ENCODE measurements at places on chromosomes 3 and 15. TPM values are rescaled to one million over a fixed set of nuclear protein-coding genes. Genes with fewer than 3 reads are reported as not detected.

DNA sequence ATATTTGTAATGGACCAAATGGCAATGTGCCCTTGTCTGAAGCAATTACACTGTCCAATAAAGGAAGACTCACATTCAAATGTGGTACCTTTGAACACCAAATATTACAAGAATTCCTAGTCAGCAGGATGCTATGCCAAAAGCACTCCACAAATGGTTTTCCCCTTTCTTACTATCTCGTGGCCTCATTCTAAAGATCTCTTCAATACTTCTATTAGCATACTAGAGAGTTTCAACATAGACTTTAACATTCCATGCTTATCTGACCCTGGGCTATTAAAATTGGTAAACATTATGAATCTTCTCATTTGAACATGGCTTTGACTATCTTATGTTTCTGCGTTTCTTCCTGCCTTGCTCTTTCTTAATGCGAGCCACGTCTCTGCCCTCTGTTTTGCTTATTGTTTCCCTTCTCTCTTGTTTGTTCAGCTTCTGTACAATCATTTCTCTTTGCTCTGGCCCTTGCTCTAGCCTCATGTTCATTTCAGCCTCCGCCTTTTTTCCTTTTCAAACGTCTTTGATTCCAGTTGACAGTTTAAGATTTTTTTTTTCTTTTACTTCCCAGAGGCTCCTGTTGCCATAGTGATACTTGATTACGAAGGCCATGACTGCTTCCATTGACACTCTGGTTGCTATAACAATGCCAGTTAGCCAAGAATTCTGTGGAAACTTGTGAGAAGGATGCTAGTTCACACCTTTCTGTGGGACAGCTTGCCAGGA is 49.5 kb upstream of the SLC9A9 start:
- H3K36me3 ChIP-seq: no peaks in the 10 kb centered on the region
- no peak overlapping the region for H3K4me3 ChIP-seq
- H3K4me1 ChIP-seq: no peaks in the 10 kb centered on the region
- H3K27ac ChIP-seq: peak overlapping the region; percentile 47

- H3K4me1 ChIP-seq: peaks cover 4% of the 10 kb centered on the region
- peaks cover 97% of the 10 kb centered on the region for H3K36me3 ChIP-seq
- H3K4me3 ChIP-seq: no peak overlapping the region
- H3K27ac ChIP-seq: no peak overlapping the region
- DNase-seq: no peak
These were observed 138.8 kb downstream of the LRRK1 start for GRCh38 chr15:101057841-101058407.

- DNase-seq: no peak
- no peaks in the 10 kb centered on the region for H3K27me3 ChIP-seq
- H3K4me3 ChIP-seq: no peak overlapping the region
These were observed 144.3 kb downstream of the STAC start for GRCh38 chr3:36524560-36524959.

DNA sequence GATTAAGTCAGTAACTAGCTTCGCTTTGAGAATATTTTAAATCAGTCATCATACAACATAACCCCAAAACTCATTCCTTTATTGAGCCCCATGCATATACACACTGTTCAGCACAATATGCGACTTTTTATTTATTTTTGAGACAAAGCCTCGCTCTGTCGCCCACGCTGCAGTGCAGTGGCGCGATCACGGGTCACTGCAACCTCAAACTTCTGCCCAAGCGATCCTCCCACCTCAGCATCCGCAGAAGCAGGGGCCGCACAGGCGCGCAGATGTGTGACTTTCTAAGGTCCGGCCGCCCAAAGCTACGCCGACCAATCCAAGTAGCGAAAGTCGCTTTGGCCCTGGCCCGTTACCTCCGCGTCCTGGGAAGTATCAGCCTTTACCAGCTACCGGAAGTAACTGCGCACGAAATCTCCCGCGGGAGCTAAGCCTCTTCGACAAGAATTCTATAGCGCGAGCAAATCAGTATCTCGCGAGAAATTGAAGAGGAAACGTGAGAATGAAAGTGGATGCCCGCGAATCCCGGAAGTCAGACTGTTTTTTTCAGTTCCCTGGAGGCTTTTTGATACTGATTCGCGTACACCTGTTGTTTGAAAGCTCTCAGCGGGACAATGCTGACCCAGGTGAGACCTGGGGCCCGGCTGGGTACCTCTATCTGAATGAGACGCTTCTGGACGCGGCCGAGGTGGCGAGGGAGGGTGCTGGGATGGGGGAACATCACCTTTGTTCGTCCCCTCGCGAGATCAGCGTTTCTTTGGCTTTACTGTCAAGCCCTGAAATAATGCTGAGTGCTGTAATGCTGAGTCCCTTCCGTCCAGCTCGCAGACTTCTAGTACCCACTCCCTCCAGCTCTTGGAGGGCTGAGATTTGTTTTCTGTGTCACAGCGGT is at the start of the genes DHFR2 and NSUN3:
Gene DHFR2 (minus strand): TSS at position 404 of the 892 bp plus-strand sequence. CDS start 1,405 bp downstream, outside the sequence.
Gene NSUN3 (plus strand): TSS at position 549 of the 892 bp plus-strand sequence. CDS start 66 bp downstream, at position 615.
- peaks cover 33% of the 10 kb centered on the region for H3K4me1 ChIP-seq
- DNase-seq: peak; percentile 93
- H3K4me3 ChIP-seq: peak within 1 kb of the TSS; percentile 64
- no peaks in the 10 kb centered on the region for H3K27me3 ChIP-seq
- H3K27ac ChIP-seq: peak within 1 kb of the TSS; percentile 92

- H3K4me3 ChIP-seq: no peak overlapping the region
- no peaks in the 10 kb centered on the region for H3K4me1 ChIP-seq
- H3K27ac ChIP-seq: no peak overlapping the region
- no peaks in the 10 kb centered on the region for H3K36me3 ChIP-seq
These were observed 48.4 kb downstream of the EPHA3 start for GRCh38 chr3:89155811-89156210.

DNA sequence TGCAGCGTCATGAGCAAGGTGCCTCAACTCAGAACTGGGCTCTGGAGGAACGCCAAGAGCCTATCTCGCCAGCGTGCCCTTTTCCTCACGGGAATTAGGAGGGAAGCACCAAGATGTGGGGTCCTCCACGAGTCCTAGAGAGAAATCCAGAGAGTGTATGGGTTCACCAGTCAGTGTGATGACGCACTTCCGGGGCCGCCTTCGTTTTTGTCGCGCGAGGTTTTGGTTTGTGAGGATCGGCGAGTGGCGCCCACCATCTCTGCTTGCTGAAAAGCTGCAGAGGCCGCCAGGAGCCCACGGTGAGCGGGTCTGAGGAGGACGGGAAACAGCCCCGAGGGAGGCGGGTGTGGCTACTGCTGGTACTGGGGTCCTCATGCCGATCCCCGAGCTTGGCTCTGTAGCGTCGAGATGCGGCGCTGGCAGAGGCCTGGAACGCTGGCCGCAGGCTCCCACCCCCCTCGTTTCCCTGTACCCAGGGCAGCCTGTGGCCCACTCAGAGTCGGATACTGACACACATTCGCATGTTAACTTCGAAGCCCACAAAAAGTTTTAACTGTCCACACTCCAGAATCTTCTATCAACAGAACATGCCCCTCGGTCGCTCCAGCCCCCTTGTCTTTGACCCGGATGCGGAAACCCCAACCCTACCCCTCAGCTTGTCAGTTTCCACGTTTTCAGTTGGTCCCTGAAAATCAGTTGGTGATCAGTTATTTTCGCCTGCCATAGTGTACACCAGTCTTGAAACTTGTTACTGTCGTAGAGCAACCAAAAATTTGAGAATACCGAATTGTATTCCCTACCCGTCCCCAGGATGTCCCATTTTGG is 30.4 kb downstream of the ZNF662 start:
- H3K36me3 ChIP-seq: no peaks in the 10 kb centered on the region
- no peaks in the 10 kb centered on the region for H3K4me1 ChIP-seq
- H3K27me3 ChIP-seq: no peaks in the 10 kb centered on the region
- peak overlapping the region; percentile 46 for H3K4me3 ChIP-seq
- DNase-seq: peak; percentile 62

DNA sequence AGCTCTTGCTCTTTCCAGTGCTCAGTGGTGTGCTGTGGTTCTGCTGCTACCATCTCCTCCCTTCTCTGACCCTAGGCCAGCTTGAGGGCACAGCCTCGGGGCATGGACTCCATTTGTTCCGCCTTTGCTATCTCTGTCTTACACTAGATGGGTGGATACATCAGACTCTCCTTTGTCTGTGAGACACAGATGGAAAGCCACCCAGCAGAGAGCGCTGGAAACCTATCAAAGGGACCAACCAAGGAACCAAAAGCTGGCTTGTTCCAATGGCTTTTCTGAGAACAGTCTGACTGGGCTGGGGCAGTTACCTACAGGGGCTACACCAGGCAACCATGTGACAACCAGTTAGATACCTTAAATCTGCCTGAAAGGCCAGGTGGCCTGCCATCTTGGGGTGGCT is 63.8 kb downstream of the NPTN start:
- H3K27ac ChIP-seq: no peak overlapping the region
- H3K4me3 ChIP-seq: no peak overlapping the region
- peaks cover 34% of the 10 kb centered on the region for H3K4me1 ChIP-seq
- peaks cover 98% of the 10 kb centered on the region for H3K36me3 ChIP-seq
- no peak for DNase-seq

DNA sequence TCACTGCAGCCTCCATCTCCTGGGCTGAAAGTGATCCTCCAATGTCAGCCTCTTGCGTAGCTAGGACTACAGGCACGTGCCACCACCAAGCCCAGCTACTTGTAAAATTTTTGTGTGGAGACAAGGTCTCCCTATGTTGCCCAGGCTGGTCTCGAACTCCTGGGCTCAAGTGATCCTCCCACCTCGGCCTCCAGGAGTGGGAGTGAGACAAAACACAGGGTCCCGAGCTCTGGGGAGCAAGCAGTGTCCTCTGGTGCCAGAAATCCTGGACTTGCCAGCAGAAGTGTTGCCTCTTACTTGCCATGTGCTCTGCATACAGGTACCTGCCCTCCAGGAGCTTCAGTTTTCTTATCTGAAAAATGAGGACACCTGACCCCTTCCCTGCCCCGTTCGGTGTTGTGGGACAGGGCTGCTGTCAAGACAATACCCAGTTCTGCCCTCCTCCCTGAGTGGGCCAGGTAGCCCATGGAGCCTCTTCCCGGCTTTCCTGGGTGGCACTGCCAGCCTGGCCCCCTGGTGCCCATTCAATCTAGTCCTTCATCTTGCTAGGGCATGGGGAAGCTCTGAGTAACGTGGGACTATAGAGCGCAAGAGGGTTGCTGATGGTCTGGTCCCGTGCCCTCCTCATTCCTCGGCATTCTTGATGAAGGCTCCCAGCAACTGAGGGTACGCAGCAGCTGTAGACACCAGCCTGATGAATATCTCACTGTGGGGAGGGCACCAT is 164.6 kb downstream of the GOLGA6L4 start:
- no peaks in the 10 kb centered on the region for H3K27me3 ChIP-seq
- no peak overlapping the region for H3K4me3 ChIP-seq
- DNase-seq: no peak
- H3K36me3 ChIP-seq: no peaks in the 10 kb centered on the region

- H3K4me3 ChIP-seq: no peak overlapping the region
- DNase-seq: no peak
- no peak overlapping the region for H3K27ac ChIP-seq
- no peaks in the 10 kb centered on the region for H3K27me3 ChIP-seq
- H3K4me1 ChIP-seq: no peaks in the 10 kb centered on the region
- H3K36me3 ChIP-seq: no peaks in the 10 kb centered on the region
These were observed 655.8 kb downstream of the AGBL1 start for GRCh38 chr15:86735247-86736040.

DNA sequence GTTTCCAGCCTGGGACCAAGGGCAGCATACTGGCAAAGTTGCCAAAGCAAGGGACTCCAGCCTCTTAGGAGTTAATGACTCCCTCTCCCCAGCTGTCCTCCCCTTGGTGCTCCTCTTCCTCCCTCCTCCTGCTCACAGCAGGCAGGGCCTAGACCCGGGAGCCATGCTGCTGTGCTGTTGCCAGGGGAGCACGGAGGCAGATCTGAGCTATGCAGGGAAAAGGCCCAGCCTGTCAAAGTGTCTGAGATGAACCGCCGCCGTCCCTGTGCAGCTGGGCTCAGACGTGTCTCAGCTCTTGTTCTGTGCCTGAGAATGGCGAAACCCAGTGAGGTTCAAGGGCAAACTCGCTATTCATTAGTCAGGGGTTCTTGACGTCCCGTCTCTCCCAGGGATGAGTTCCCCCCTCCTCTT is 60.8 kb upstream of the POLG start:
- H3K27me3 ChIP-seq: peaks cover 79% of the 10 kb centered on the region
- no peak overlapping the region for H3K27ac ChIP-seq
- H3K36me3 ChIP-seq: no peaks in the 10 kb centered on the region

DNA sequence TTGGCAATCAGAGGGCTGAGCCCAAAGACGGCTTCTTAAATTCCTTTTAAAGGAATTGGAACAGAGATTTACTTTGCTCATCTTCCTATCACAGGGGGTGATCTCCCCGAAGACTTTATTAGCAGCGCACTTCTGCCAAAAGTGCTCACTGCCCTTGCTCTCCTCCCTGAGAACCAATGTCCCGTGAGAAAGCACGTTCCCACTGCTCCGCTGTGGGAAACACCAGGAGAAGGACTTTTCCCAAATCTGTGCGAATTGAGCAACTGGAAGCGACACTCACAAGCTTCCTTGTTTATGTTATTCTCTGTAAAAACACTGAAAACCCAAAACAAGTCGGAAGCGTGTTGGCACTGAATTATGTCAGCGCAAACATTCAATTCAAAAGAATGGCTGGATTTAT is 670.8 kb upstream of the NR2F2 start:
- DNase-seq: no peak
- no peaks in the 10 kb centered on the region for H3K4me1 ChIP-seq
- H3K4me3 ChIP-seq: no peak overlapping the region

The CLDN18 gene
- 162 TPM for total RNA-seq

The THRB gene
- total RNA-seq: 14.6 TPM

All from lower lobe of right lung (tissue), 2 donors.